ENCODE measurements at places on chromosomes 16 and 17.

DNA sequence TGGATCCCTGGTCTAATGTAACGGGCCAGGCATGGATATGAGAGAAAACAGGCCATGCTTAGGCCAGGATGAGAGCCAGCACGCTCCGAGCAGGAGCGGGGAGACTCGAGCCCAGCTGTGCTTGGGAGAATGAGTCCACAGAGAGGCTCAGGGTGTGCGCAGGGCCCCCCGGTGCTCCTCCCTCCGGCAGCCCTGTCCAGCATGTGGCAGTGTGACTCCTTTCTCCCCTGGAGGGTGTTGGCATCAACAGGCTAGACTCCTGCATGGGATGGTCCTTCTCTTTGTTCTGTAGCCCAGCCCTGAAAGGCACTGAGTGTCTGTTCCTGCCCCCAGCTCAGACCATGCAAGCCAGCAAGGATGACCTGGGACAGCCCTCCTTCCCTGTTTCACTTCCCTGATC, 23.4 kb downstream of the PGS1 start:
- DNase-seq = no peak

- DNase-seq = no peak
These were observed 241.2 kb downstream of the HAPSTR1 start for GRCh38 chr16:9332574-9333148.

DNA sequence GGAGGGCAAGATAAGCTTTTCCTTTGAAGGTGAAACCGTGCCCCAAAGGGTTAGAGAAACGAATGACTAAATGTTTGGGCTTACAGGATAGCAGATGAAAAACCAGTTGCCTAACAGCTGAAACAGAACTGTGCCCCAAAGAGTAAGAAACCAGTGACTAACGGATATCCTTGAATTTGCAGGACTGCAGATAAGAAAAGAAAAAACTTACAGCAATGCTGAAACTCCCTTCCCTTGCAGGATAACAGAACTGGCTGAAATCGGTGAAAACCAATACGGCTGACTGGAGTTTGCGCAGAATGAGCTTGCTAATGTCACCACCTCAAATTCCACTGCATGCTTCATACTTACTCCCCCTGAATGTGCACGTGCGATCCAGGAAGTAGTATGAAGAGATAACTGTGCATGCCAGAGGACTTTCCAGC, 175.2 kb upstream of the NLRP1 start:
- no peak for DNase-seq

DNA sequence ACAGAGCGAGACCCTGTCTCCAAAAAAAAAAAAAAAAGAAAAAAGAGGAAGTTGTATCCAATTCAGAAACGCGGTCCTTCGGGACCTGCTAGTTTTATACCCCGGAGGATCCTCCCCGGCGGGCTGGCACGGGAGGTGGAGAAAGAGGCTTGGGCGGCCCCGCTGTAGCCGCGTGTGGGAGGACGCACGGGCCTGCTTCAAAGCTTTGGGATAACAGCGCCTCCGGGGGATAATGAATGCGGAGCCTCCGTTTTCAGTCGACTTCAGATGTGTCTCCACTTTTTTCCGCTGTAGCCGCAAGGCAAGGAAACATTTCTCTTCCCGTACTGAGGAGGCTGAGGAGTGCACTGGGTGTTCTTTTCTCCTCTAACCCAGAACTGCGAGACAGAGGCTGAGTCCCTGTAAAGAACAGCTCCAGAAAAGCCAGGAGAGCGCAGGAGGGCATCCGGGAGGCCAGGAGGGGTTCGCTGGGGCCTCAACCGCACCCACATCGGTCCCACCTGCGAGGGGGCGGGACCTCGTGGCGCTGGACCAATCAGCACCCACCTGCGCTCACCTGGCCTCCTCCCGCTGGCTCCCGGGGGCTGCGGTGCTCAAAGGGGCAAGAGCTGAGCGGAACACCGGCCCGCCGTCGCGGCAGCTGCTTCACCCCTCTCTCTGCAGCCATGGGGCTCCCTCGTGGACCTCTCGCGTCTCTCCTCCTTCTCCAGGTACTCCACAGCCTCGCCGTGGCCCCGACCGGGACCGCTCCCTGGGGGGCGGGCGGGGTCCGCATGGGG, at the start of gene CDH3:
CDH3 (plus strand) TSS at position 596 of the 779 bp plus-strand sequence; CDS start at position 666, 70 bp downstream.
- no peak for DNase-seq

GRCh38 chr16:87342978-87343752, 26.0 kb upstream of the C16orf95 start:
- no peak for DNase-seq

DNA sequence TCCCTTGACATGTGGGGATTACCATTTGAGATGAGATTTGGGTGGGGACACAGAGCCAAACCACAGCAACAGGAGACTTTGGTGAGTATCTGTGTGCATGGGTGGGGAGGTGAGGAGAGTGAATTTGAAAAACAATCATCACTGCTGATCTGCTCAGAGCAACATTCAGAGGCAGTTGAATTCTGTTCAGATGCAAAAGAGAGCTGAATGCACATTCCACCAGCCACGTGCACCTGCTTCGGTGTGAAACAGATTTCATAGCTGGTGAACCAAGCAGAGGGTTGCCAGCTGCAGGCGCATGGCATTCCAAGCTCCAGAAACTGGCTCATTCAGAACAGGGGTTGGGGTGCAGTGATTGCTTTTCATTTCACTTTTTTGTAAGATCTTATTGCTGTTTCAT, 233.1 kb upstream of the FOXF1 start:
- DNase-seq = no peak

DNA sequence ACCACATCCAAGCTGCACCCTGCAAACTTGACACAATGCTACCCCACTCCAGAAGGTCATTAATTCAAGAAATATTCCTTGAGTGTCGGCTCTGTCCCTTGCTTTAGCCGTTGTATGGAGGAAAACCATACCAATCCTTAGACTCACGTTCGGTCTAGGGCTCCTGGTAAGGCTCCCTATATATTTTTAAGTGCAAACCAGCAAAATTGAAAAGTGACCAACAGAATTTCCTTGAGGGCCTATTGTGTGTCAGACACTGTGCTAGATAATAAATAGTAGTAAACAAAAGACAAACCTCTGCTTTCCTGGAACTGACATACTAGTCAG, 390 bp upstream of the BBS2 start:
- no peak for DNase-seq

DNA sequence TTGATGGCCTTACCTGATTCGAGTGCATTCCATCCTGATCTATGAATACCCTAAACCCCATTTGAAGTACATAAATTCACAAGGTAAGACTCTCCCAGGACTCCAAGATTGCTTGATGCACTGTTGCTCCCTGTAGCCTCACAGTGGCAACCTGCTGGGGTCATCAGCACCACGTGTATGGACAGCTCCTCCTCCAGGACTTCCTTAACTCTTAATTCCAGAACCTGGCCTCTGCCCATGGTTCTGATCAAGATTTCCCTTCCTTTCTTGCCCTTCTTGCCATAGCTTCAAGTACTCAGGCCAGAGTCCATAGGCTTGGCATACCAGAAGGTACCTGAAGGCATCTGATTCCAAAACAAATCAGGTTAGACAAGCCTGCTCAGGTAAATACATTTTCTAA, 34.0 kb upstream of the NLK start:
- no peak for DNase-seq

- no peak for DNase-seq
These were observed 27.8 kb downstream of the MYO15A start for GRCh38 chr17:18136357-18136756.

GRCh38 chr17:17382971-17383370, 79.8 kb downstream of the NT5M start:
- no peak for DNase-seq

DNA sequence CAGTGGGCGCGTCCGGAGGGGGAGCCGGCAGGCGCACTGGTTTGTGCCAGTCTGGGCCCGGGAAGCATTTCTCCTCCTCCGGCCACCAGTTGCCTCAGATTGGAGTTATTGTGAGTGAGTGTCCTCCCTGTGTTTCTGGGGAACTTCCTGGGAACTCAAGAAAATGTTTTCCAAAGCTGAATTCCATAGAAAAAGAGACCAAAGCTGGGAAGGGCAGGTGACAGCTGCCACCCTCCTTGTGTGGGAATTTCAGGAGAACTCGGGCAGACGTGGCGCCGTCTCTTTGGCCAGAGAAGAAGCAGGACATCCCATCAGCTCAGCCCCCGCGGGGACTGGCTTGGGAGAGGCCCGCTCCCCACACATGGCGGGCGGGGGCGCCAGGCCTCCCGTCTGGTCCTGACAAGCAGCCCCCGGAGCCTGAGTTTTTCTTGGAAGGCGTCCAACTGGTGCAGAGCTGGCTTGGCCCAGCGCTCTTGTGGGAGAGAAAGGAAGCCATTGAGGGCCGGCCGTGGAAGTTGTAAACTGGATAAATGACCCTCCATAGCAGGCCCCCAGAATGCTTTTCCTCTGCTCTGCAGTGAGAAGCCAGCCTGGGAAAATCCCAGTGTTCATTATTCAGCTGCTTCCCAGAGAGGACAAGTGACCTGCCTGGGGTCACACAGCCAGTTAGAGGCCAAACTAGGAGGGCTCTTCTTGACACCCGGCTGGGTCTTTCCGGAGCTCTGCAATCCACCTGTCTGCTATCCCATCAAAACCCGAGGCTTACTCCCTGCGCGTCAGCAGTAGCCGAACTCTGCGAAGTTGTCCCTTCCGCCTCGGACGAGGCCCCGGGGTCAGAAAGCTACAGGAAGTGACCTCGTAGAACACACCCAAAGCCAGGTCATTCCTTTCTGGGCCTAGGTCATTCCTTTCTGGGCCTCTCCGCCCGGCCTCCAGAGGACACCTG, 39.2 kb upstream of the GSE1 start:
- no peak for DNase-seq

GRCh38 chr16:60810250-60810649, 1226.0 kb downstream of the CDH8 start:
- no peak for DNase-seq

- DNase-seq = no peak
These were observed 33.5 kb downstream of the TK2 start for GRCh38 chr16:66516509-66516807.

- DNase-seq = peak; percentile 29
These were observed 399.7 kb downstream of the XYLT1 start for GRCh38 chr16:17070882-17071592.
